ENCODE measurements at places on chromosomes 1 and 21.

GRCh38 chr1:219413536-219413935 is 199.4 kb downstream of the ZC3H11B start:
- no peak for DNase-seq

GRCh38 chr1:232568906-232569553 is 60.9 kb downstream of the SIPA1L2 start:
- DNase-seq = no peak

DNA sequence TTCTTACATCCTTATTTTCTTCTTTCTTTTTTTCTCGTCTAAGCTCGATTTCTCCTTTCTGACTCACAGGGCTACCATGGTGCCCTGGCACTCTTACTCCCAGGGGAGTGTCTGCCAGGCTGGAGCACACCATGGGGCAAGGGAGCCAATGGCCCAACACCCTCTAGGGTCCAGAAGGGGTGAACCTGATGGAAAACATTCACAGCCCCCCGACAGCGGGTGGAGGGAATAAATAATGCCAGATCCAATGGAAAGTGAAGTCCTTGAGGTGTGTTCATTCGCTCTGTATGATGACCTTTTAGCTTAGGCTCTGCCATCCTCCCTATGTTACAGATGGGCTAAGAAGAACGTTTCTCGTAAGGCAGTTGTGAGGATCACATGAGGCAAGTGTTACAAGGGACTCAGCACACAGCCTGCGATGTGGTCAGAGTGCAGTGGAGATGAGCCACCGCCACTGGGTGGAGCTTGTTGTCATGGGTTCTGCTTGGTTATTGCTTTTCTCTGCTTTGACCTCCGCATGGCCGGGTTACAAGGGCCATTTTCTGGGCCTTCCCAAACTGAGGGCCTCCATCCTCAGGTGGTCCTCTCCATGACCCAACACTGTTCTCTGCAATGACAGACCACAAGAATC is 3.5 kb upstream of the FCMR start:
- DNase-seq = no peak

GRCh38 chr1:173986951-173987350 is 35.2 kb downstream of the RC3H1 start:
- no peak for DNase-seq

DNA sequence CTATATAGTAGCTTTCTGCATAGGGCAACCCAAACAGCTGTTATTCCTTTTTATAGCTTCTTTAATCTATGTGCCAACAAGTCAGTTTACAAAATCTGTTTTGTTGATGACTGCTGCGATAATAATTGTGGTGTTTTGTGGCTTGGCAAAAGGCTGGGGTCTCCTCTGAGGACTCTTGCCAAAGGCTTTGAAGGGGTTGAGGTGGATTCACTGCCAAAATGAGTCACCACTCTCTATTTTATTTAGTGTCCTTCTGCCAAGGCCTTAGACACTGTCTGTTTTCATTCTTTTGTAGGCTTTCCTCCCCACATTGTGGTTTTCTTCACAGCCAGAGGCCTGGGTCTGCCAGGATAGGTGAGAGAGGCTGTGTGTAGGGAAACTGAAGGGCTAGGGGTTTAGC is 161.8 kb downstream of the NFIA start:
- peak; percentile 19 for DNase-seq

GRCh38 chr1:202154766-202155477 is 5.5 kb downstream of the PTPN7 start:
- no peak for DNase-seq

GRCh38 chr21:14675774-14676530 is 129.8 kb upstream of the SAMSN1 start:
- no peak for DNase-seq

DNA sequence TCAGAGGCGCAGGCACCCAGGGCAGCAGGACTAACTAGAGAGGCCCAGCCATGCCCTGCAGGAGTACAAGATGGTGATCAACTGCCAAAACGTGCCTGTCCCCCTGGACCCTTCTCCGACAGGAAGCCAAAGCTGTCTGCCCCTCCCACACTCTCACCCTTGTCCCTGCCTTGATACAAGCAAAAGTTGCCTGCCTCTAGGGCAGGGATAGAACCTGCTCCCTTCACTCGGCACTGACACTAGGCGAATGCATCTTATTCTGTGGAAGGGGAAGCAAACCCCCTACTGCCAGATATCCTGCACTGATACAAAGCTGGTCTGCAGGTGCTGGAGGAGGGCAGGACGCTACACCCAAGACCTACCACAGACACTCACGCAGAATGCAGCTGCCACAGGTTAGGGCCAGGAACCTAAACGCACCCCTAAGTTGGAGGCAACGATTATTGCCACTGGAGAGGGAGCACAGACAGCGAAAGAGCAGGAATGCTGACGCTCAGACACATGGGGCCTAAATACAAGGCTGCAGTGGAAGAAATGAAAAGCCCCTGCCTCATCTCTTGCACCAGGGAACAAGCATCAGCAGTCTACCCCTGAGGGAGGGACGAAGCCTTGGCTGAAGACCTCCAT is 3.7 kb downstream of the TARBP1 start:
- DNase-seq = no peak

GRCh38 chr1:60994369-60994768 is 88.0 kb upstream of the NFIA start:
- DNase-seq = no peak

DNA sequence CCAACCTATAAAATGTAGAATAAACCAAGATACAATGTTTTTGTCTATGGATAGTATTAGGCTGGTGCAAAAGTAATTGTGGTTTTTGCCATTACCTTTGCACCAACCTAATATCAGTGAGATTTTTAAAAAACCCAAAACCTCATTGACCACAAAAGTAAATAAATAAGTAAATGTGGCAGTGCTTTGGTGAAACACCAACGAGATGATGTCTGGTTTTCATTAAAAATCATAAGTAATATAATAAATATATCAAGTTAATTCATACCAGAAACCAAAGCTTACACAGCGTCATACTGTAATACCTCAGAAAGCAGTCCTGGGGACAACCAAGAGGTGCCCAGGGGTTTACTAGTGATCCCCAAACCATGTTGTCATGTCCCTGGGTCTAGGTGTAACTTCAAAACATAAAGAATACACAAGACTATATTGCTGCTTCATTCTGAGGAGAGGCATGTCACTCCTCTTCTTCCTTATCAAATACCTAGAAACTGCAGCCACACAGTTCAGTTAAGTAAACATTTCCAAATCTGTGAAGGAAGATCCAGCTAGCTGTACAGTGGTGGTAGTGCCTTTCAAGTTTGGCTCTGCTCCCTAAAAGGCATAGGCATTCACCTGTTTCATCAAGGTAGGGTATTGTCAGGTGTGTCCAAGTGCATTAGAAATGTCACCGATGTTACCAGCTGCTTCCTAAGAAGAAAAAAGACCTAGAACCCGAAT is 51.6 kb upstream of the ZC3H11B start:
- no peak for DNase-seq

- peak; percentile 53 for DNase-seq
Measured at GRCh38 chr1:205976708-205977401, 26.3 kb downstream of the RAB7B start.

DNA sequence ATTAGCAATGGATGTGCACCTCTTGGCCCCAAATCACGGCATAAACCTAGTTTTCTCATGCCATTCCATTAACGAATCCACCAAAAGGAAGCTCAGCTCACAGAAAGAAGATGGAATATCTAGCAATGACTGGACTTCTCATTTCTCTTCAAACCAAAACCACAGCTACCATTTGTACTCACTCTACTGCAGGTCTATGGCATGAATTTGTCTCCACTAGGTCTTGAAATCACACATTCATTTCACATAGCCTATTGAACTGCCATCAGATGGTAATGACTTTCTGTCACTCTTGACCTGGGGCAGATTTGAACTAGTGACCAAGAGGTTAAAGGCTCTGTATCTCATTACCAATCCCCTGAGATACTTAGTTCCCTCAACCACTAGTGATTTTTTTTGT is 382.7 kb downstream of the DPYD start:
- DNase-seq = no peak

GRCh38 chr1:90729504-90730242 is 12.6 kb upstream of the BARHL2 start:
- no peak for DNase-seq

DNA sequence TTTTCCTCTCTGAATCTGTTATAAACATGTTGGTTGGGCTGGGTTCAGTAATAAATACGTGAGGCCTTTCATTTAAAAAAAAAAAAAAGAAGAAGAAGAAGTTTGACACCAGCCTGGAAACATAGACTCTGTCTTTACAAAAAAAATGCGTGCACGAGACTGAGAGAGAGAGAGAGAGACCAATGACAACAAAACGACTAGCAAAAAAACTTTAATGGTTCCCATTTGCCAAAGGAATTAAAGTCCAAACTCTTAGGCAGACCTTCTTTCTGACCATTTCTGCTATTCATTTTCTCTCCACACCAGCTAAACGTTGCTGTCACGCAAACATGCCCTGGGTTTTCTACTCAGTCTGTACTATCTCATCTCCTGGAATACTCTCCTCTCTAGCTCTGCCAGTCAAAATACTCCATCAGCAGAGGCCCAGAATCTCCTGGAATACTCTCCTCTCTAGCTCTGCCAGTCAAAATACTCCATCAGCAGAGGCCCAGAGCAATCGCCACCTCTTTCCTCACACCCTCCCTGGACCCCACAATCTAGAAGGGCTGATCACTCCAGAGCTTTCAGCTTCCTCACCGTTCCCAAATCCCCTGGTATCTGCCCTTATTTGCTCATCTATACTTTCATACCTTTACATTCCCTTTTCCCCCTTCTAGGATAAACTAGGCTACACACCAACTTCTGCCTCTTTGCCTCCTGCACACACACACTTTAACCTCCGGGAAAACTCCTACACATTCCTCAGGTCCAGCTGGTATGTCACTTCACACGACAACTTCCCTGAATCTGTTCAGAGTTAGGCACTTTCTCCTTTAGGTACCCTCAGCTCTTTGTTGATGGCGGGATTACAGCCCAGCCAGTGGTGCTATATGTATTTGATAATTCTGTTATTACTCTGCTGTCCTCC is 100.0 kb downstream of the CDC7 start:
- DNase-seq = no peak

GRCh38 chr21:40613546-40614030 is 233.4 kb downstream of the DSCAM start:
- DNase-seq = no peak

GRCh38 chr21:42556960-42557359 is 43.3 kb downstream of the SLC37A1 start:
- DNase-seq = no peak

DNA sequence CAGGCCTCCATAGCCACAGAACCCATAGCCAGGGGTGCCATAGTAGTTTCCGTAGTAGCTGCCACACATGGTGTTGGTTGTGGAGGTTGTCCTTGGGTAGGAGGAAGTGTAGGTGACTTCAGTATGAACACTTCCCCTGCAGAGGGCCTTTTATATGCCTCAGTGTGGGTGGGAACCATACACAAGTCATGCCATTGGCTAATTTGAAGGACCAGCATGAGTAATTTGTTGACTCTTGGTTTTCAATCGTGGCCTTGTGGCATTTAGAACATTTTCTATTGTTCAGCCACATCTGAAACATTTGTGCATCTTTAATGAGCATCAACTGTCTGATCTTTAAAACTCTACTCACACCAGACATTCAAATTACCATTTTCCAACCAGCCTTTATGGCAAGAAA is at the start of gene KRTAP6-1:
Gene KRTAP6-1 (minus strand): TSS at position 95 of the 400 bp plus-strand sequence. CDS start 26 bp downstream, at position 69.
- no peak for DNase-seq

GRCh38 chr1:187839873-187840272 is 1011.1 kb downstream of the PLA2G4A start:
- no peak for DNase-seq

DNA sequence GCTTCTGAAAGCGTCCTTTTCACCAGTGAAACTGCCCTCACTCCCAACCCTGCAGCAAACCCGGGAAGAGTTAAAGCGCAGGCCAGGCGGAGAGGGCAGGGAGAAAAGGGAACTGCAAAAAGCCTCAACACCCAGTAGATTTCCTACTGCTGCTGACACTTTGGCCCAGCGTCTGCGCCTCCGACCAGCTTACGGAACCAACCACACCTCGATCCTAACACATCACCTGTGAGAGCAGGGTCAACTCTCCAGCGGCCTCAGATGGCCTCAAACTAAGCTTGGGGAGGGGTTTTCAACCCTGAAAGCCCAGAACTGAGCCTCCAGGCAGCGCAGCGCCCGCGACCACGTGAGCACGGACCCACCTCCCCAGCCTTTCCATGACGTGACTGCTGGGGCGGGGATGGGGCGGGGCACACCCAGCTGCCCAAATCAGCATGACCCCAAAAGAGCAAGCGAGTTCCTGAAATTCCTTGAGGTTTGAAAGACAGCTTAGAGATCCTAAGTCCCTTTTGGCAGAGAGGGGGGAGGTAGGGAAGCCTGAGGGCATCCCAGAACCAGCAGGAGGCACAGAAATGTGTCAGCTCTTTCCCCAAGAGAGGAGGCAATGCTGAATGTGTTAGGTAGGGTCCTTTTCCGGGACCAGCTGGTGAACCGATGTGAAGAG is 59.1 kb downstream of the ITPKB start:
- DNase-seq = peak; percentile 46

DNA sequence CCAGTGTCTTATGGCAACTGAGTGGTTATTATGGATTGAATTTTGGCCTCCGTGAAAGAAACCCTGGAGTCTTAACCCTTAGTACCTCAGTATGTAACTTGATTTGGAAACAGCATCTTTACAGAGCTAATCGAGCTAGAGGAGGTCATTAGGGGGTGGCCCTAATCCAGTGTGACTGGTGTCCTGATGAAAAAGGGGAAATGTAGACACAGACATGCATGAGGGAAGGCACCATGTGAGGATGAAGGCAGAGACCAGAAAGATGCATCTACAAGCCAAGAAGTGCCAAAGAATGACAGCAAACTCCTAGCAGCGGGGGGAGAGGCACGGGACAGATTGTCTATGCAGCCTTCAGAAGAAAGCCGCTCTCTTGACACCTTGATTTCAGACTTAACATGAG is 14.7 kb downstream of the DOP1B start:
- DNase-seq = no peak

- no peak for DNase-seq
Measured at GRCh38 chr1:66752000-66752592, at the start of gene DYNLT5. DYNLT5 (plus strand) TSS chr1:66752459; CDS start chr1:66754659, 2,200 bp downstream.

GRCh38 chr1:145751491-145752037 is 32.3 kb downstream of the CD160 start:
- peak; percentile 19 for DNase-seq

- no peak for DNase-seq
Measured at GRCh38 chr1:222310836-222311235, 237.1 kb downstream of the HHIPL2 start.

DNA sequence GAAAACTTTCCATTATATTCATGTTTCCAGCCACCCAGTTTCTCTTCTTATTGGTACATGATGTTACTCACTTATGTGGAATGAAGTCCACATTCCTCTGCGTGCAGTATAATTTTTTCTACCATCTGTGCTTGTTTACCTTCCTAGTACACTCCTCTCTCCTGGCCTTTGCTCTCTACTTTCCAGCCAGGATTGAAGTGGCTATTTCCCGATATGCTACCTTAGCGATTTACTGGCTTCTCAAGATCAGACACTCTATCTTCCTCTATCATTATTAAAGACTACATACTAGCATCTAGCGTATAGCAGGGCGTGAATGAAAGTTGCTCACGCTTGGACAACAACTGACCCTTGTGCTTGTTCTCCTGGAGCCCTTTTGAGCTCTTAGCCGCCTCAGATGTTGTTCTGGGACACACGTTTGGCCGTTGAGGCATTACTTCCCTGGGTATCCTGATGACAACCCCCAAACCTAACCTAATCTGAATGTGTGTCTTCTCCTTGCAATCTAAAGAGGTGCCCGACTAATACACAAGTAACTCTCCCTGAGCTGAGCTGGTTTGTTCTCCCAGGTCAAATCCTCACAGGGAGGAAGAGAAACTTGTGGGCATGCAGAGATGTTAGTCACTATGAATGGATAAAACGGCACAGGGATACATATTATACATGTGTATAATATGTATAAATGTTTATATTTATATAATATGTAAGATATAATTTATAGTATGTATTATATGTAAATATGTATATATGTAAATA is 13.4 kb upstream of the MTARC2 start:
- DNase-seq = peak; percentile 63

Data from RWPE1 (cell line).